Activated T-cell treated with anti-CD3 and anti-CD28 coated beads for 1 hour (primary cell): ENCODE measurements at places on chromosomes 2 and 18.
A peak's percentile ranks its signal among the peaks of the same experiment; 100 is the strongest.

- no peak for DNase-seq
Measured at GRCh38 chr2:29110916-29111535, 4.2 kb upstream of the CLIP4 start.

GRCh38 chr2:229641676-229642075 lies 72.7 kb downstream of the DNER start:
- DNase-seq, result no peak

DNA sequence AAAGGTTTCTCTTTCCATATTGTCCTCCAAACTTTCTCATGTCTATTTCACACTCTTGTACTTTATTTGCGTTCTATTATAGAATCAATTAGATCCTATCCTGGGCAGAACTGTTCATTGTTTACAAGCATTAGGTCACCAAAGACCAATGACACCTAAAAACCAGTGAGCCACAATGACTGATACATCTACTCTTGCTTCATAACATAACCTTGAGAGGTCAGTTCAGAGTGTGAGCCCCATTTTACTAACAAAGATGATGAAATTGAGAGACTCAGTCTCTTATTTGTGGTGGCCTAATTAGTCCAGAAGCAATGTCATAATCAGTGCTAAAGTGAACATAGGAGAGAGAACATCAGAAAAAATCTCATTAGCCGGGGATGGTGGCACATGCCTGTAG lies 248.9 kb upstream of the RBBP8 start:
- DNase-seq, result no peak

DNA sequence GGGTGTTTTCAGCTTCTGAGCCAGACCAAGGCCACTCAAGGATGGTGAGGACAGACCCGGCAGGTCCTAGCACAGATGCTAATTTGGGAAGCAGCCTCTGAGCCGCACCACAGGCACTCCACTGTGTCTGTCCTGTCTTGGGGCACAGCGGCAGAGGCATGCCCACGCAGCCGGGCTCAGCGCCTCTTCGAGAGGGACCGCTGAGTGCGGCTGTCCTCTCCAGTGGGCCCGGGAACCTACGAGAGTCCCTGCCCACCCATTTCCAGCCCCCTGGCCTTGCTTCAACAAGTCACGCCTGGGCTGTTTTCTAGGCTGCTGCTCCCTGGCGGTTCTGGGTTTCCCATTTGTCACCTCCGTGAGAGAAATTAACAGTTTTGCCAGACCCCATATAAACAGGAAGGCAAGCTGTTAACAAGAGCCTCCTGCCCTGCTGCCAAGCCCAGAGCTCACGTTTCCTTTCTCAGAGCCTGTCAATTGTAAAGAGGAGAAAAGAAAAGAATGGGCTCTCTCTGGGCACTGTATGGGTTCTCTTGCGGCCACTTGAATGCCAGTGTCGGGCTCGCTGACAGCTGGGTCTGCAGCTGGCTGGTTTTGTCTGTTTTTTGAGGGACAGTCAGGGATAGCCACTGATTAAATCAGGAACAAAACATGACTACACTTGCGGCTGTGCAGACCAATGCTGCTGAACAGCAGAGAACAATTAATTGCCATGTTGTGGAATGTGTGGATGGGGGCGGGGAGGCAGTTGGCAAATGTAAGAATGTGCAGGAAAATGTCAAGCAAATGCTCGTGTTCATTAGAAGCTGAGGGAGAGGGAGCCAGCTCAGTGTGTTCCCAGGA lies 30.6 kb downstream of the TMEM17 start:
- no peak for DNase-seq

GRCh38 chr18:37563931-37564392 lies 1.6 kb downstream of the CELF4 start:
- DNase-seq, result no peak

DNA sequence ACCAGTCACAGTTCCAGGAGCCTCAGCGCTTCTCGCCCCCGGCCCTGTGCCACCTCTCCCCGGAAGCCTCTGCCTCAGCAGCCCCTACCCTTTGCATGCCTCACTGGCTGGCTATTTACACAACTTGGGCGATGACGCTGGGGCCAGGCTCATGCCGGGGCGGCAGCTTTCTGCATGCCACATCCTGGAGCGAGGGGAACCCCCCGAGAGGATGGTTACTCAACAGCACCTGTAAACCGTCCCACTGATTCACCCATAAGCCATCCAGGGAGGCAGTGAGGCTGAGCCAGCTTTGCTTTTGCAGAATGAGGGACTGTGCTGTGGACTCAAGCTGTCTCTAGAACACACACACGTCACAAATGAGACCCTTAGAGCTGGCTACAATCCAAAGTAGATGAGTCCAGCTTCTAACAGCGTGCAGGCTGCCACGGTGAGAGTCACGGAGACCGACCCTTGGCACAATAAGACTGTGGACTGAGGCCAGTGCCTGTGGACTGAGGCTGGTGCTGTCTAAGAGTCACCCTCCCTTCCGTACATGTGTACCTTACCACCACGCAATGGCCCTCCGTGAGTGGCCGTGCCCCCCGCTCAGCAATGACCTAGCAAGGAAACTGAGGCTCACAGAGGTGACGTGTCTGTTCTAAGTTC lies 45.6 kb upstream of the ODC1 start:
- DNase-seq, result peak; percentile 59

GRCh38 chr2:60884800-60885199 lies 3.4 kb downstream of the REL start:
- no peak for DNase-seq

DNA sequence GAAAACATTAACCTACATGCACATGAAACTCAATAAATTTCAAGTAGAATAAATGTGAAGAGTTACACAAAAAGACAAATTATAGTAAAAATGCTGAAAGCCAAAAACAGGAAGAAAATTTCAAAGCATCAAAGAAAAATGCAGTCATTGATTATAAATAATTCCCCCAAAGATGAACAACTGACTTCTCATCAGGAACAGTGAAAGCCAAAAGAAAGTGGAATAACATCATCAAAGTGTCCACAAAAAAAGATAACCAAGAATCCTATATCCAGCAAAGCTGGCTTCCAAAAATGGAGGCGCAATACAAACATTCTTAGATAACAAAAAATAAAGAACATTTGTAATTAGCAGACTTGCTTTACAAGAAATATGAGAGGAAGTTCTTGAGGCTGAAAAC lies 161.6 kb downstream of the CMPK2 start:
- DNase-seq, result no peak

- no peak for DNase-seq
Measured at GRCh38 chr2:18763338-18763737, 174.0 kb upstream of the NT5C1B start.

GRCh38 chr2:643334-643733 lies 33.9 kb downstream of the TMEM18 start:
- no peak for DNase-seq

- no peak for DNase-seq
Measured at GRCh38 chr2:187169864-187170263, 278.2 kb downstream of the CALCRL start.

- no peak for DNase-seq
Measured at GRCh38 chr2:3785220-3785889, 82.0 kb downstream of the DCDC2C start.

- DNase-seq, result no peak
Measured at GRCh38 chr2:24351981-24352380, 8.4 kb downstream of the ITSN2 start.

DNA sequence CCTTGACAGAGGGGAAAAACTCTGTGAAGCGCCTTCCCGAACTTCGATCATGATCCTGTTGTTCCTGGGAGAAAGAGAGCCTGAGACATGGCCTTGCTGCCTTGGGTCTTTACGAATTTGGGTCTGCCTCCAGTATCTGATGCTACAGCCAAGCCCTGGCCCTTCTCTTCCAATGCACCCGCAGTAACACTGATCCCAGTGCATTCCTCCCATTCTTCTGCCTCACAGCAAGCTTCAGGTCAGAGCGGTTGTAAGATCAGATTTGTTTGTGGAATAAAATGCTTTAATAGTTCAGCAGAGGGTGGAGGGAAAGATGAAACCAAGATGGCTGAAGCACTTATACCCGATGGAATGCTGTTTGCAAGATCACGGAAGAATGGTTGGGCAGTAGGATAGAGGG lies 196.7 kb upstream of the SIX2 start:
- DNase-seq, result no peak

- DNase-seq, result no peak
Measured at GRCh38 chr2:223725986-223726970, 111.1 kb downstream of the AP1S3 start.
